COR-L47 (cell line): ENCODE measurements at places on chromosomes 6 and 20.

- DNase-seq: no peak
These were observed 127.4 kb upstream of the LY86 start for GRCh38 chr6:6461138-6461537.

GRCh38 chr20:21575167-21575566 lies 61.3 kb upstream of the NKX2-2 start:
- no peak for DNase-seq

DNA sequence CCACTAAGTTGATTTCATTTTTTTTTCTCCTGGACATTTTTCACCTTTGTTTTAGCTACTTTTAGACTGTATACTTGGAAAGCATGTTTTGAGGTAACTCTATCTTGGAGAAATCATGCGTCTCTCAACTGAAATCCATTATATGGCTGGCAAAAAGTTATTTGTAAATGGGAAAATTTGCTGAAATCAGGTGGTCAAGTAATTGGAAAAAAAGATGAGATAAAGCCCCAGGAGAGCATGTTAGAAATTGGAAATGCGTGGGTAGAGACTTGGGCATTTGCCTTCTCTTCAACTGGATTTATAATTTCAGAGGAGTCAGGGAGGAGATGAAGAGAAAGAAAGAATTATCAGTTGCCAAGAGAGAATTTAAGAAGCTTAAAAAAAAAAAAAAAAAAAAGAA lies 217.1 kb upstream of the MAP3K7 start:
- no peak for DNase-seq

- DNase-seq: no peak
These were observed 127.0 kb downstream of the CEBPB start for GRCh38 chr20:50317609-50318008.

DNA sequence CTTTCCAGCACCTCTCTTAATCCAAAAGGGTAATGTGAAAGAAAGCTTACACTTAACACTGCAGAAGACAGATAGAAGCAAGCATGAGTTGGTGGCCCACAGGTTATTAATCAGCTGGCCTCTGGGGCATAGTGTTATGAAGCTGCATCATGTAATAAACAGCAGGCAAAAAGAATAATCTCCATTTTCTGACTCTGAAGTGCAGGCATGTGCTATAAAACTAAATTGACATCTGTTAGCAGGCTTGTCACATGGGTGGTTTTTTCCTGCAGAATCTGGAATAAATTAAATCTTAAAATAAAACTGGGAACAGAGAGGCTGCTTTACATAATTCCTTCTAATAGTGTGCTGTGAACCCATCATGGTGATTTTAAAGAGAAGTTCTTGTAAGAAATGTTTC lies 73.3 kb downstream of the METTL24 start:
- DNase-seq: no peak

DNA sequence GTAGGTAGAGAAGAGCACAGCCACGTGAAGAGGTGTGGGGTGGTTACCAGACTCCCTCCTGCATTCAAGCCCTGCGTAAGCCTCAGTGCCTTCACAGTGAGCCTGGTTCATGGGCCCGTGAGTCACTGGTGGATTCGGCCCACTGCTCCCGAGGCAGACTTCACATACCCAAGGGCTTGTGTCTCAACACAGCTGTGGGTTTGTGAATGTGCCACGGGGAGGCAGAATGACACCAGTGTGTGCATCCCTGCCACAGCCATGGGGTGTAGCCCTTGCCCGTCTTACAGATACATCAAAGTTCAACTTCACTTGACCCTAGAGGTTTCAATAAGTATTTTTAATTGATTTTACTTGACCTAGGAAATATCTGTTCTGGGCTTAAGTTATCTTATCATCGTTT lies 108.5 kb downstream of the MAP3K4 start:
- no peak for DNase-seq

GRCh38 chr20:31674895-31675827 lies 37.4 kb downstream of the COX4I2 start:
- no peak for DNase-seq

DNA sequence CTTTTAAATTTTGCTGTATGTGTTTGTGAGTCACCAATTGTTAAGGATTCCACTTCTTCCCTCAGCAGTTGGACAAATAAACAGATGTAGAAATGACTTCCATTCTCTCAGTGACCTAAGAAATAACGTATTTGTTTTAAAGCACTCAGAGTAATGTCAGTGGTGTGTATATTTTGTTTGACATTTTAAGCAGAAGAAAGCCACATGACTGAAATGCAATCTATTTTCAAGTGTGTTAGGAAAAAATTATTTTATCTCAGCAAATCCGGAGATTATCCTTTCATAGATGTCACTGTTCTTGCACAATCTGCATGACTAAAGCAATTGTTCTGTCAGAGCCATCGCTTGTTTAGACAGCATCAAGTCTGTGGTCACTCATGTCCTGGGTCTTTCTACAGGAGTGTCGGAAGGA lies 77.1 kb downstream of the JAG1 start:
- DNase-seq: no peak

- peak; percentile 86 for DNase-seq
These were observed 52.2 kb upstream of the FAM83C start for GRCh38 chr20:35344354-35344837.

DNA sequence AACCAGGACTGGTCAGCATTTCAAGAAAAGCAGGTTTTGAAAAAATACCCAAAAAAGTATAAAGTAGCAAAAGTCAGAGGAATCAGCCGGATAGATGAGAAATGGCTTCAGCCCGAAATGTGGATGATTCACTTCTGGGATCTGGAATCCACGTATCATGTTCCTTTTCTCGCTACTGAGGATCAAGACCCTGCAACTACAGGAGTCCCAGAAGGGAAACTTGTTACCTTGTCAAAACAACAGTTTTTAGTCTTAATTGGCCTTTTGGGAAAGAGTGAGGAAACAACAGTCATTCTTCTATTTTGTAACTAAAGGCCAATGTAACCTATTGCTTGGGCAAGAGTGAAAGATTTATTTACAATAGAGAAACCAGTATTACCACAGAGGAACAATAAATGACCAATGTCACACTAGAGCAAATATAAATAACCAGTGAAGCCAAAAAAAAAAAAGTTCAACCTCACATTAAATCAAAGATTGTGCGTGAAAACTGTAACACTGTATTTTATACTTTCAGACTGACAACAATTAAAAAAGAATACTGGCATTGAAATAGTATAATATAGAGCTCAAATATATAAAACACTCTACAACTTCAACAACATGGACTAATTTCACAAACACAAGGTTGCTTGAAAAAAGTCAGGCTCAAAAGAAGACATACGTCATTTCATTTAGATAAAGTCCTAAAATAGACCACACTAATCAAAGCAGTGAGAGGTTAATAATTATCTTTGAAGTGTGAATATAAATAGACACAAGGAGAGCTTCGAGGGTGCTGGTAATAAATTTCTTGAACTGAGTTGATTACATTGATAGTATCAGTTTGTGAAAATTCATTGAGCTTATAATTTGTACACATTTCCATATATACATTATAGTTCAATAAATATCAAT lies 116.2 kb downstream of the GFRAL start:
- DNase-seq: no peak

DNA sequence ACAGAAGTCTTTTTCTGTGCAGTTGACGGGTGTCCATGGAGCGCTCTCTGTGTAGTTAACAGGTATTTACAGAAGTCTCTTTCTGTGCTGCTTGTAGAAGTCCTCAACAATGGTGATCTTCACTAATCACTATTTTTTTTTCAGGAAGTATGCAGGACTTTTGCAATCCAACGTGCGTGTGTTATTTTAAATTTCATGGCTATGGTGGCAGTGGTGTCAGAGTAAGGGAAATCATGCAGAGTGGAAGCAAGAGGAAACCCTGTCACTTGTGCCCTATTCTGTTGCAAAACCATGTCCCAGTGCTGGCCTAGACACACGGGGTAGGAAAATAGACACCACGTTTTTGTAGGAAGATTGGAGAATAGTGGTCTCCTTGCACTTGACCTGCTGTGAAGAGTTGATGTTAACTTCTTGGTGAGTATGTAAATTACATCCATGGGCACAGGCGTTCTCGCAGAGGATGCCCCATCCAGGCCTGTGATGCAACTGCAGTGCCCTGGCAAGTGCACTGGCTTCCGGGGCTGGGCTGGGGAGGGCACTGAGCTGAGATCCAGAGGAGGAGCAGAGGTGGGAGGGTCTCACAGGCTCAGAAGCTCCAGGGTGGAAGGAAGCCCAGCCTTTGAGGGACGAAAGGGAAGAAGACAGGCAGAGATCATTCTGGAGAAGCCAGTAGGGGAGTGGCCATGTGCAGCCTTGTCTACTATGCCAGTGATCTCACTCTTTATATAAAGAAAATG lies 146.5 kb downstream of the SYCP2 start:
- DNase-seq: no peak

DNA sequence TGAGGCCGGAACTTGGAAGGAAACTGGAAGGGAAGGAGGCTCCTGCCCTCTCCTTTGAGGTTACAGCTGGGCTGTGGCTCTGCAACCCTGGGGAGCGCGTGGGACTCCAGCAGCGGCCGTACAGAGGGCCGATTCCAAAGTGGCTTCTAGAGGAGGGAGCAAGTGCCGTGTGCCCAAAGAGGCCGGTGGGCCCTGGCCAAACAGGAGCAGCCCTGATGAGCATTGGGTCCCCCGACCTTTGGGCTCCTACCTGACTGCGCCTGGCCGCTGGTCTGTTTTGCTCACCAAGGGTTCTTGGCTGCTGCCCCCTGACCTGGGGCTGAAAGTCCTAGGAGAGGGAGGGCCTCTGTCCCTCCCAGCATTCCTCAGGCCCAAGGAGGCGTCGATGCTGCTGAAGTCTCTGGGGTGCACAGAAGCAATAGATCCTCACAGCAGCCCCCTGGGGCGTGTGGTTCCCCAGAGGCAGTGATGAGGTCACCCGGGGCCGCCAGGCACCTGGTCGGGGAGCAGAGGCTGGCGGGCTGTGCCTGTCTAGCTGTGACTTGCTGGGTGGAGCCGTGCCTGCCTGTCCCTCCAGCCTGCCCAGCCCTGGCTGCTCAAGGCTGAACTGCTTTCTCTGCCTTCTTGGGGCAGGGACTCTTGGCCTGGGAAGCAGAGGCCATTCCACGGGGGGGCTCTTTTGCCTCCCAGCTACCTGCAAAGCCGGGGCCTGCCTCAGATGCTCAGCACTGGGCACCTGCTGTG lies 9.8 kb downstream of the RBM38 start:
- DNase-seq: no peak

GRCh38 chr6:33297406-33297955 lies 1.3 kb downstream of the RGL2 start:
- no peak for DNase-seq

DNA sequence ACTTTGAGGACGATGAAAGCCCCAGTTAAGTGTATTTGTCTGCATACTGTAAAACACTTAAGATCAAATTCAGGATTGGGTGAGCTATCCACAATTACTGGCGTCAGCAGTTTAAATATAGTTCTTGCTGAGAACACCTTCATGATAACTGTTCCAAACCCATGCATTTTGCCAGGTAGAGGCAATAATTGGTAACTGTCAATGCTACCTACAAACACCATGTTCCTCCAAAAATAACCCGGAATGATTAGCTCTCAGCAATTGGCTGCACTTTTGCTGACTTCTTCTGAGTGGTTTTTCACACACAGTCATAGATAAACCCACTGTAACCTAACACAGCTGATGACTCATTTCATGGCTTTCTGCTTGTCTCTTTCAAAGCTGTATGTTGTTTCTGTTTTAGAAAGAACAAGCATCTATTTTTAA lies 1358.6 kb upstream of the GJE1 start:
- no peak for DNase-seq

DNA sequence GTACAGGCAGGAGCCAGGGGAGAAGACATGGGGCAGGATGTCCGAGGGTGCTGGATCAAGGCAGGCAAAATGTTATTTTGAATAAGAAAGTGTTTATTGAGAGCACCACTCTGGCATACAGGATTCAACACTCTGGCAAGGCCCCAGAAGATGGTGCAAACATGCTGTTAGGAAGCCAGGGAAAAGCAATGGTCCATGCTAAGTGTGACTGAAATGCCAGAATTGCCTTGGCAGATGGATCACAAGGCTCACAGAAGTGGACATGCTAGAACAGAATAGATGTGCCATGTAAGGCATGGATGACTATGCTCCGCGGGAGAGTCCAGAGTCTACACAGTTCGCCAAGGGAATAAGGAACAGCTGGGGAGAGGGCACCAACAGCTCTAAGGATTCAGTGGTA lies 54.6 kb downstream of the QRSL1 start:
- no peak for DNase-seq

DNA sequence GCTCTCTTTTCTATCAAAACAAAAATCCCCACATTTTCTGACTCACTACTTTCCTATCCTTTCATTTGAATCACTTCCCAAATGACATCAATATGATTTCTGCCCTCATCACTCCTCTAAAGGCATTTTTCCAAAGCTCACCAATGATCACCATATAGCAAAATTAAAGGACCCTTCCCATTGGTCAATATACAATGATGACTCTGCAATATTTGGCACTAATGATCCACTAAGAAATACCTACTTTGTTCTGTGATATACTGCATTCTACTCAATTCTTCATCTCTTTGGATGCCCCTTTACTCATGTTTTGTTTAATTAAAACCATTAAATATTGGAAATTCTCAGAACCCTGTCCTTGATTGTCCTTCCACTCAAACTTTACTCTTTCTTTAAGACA lies 200.3 kb upstream of the PTCHD4 start:
- DNase-seq: no peak

DNA sequence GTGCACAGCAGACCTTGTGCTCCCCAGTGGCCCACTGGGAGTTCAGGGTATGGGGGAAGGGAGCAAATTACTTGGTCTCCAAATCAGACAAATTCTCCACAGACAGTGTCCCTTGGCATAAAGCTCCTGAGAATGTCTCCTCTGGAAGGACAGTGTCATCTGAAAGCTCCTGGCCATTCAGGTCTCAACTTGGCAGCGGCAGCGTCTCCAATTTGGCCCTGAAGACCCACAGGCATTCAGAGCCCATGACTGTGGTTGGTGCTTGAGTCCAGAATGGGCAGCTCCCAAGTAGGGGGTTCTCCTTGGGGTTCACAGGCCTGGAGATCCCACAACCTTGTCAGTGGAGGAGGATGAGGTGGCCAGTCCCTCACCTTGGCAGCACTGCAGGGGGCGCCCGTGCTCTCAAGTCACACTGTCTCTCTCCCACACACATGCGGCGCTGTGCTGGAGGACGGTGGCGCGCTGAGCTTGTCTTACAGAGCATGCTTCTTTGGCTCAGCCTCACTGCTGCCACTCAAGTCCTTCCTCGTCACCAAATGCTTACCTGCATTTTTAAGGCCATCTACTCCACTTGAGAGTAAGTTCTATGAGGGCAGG lies 20.7 kb downstream of the DYNLRB1 start:
- DNase-seq: no peak

DNA sequence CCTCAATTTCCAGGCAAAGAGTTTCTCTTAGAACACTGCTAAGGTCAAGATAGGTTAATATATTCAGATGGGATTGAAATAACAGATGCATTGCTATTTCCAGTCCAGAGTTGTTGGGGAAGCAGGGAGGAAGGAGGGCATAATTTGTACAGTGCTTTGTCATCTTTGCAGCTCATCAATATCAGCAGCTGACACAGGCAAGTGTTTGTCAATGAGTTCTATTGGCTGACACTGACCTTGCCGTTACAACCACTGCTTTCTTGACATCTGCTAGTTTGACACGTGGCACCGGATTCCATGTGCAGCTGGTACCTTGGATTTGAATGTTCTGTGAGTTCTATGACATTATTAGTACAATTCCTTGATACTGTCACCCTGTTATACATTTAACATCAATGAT lies 28.0 kb upstream of the MLIP start:
- no peak for DNase-seq

GRCh38 chr6:107244082-107244741 lies 128.9 kb upstream of the BEND3 start:
- DNase-seq: no peak

GRCh38 chr20:57429580-57430200 lies 38.5 kb downstream of the RBM38 start:
- no peak for DNase-seq
